LNCaP clone FGC (cell line): ENCODE measurements at places on chromosomes 5 and 9.

DNA sequence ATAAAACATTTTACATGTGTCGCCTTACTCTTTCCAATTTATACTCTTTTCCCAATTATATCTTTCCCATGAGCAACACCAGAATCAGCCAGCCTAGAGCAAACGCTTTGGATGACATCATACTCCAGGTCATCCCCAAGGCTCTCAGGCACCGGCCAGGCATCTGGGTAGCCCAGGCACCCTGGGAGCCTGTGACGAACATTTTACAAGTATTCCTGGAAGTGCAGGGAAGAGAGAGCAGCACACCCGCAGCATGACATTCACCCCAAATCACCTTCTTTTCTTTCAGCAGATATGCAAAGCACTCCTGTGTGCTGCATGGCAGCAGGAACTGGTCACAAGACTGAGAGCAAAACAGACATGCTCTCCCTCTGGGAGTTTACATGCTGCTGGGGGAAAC is 75.7 kb upstream of the SMIM23 start:
- no peak for DNase-seq

DNA sequence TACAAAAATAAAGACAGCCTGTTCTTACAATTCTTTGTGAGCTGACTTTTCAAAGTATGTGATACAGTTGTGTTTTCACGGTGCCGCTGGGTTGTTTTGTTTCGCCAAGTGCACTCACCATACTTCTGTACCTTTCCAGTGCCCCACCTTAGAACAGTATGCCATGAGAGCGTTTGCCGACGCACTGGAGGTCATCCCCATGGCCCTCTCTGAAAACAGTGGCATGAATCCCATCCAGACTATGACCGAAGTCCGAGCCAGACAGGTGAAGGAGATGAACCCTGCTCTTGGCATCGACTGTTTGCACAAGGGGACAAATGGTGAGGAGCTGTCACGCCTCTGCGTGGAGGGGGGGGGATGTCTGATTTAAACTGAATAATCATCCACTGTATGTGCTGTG is 12.9 kb downstream of the CCT5 start:
- DNase-seq = no peak

GRCh38 chr5:77168879-77169244 is 41.6 kb upstream of the PDE8B start:
- DNase-seq = peak; percentile 92

- DNase-seq = no peak
Observed at GRCh38 chr5:82917584-82917983, 159.6 kb downstream of the TMEM167A start.

GRCh38 chr5:87394411-87395165 is 18.1 kb downstream of the CCNH start:
- no peak for DNase-seq

- no peak for DNase-seq
Observed at GRCh38 chr5:74626386-74627222, 13.9 kb downstream of the ENC1 start.

GRCh38 chr9:534886-535285 is 306.6 kb upstream of the DMRT1 start:
- no peak for DNase-seq

DNA sequence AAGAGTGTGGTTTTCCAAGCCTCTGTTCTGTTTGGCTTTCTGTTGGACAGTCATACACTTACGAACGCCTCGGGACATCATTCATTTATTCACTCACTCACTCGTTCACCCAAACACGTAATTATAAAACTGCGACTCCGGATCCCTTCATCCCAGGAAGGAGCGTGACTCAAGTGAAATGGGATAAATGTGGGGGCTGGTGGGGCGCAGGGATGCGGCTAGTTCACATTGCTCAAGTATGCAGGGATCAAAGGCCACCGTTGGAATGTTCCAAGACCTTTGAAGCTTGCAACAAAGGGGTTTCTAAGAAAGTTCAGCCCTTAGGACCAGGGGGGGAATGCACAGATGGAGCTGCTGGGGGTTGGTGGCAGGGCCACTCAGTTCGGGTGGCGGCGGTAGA is 64.2 kb downstream of the CFAP77 start:
- no peak for DNase-seq

- peak; percentile 71 for DNase-seq
Observed at GRCh38 chr9:2576631-2577030, 45.0 kb upstream of the VLDLR start.

GRCh38 chr5:62475072-62475471 is 62.5 kb downstream of the IPO11 start:
- no peak for DNase-seq

- no peak for DNase-seq
Observed at GRCh38 chr5:73150876-73151275, 22.1 kb upstream of the TMEM174 start.

- DNase-seq = no peak
Observed at GRCh38 chr9:3268223-3268622, 257.6 kb downstream of the RFX3 start.

GRCh38 chr5:135225856-135226560 is 173.0 kb downstream of the MACROH2A1 start:
- DNase-seq = no peak
